Esophagus squamous epithelium (tissue), 5 donors: ENCODE measurements at places on chromosomes 11 and 22. TPM values are rescaled to one million over a fixed set of nuclear protein-coding genes. Genes with fewer than 3 reads are reported as not detected.

CRYAB gene
- 85.0 TPM for total RNA-seq

FOLR3 gene
- total RNA-seq = not detected

- peaks cover 17% of the 10 kb centered on the region for H3K27me3 ChIP-seq
- no peak for DNase-seq
- no peak overlapping the region for H3K27ac ChIP-seq
- no peaks in the 10 kb centered on the region for H3K4me1 ChIP-seq
- no peak overlapping the region for H3K4me3 ChIP-seq
- no peaks in the 10 kb centered on the region for H3K36me3 ChIP-seq
Measured at GRCh38 chr22:47401592-47401898, 639.1 kb downstream of the TBC1D22A start.

DNA sequence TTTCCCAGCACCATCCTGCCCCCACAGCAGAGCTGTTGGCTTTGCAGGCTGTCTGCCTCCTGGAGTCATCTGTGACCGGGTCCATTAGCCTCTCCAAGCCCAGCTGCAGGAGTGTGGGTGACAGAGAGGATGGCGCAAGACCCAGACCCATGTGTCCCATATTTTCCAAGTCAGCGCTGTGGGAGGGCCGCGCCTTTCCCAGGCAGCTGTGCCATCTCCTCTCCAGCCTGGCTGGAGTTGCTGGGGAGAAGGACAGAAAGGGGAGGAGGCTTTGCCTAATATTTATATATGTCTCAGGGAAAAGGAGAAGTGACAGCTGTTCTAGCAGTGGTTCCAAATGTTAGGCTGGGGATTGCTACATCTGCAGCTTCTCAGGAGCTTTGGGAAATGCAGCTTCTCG, 15.7 kb downstream of the DTX4 start:
- no peak overlapping the region for H3K27ac ChIP-seq
- peaks cover 78% of the 10 kb centered on the region for H3K4me1 ChIP-seq
- no peaks in the 10 kb centered on the region for H3K27me3 ChIP-seq
- peak; percentile 16 for DNase-seq
- no peaks in the 10 kb centered on the region for H3K36me3 ChIP-seq

FGF19 gene
- total RNA-seq = not detected

GRCh38 chr22:39954584-39955055, 5.6 kb upstream of the TMA7B start:
- no peaks in the 10 kb centered on the region for H3K36me3 ChIP-seq
- H3K4me3 ChIP-seq = no peak overlapping the region
- no peak overlapping the region for H3K27ac ChIP-seq
- no peaks in the 10 kb centered on the region for H3K27me3 ChIP-seq
- no peak for DNase-seq

DNA sequence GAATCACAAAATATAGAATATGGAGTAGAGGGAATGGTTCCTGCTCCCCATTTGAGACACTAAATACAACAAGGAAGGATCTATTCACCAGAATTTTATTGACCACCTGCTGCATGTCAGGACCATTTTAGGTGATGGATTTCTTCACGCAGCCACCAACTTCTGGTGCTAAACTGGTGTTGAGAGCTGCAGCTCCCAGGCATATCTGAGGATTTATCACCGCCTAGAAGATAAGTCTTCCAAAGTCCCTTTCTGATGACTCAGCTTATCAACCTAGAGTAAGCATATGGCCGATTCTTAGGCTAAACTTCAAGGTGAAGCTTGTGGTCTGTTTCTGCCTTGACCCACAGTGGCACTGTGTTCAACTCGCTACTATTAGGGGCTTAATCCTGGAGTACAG, 6.7 kb downstream of the DDI1 start:
- H3K27me3 ChIP-seq = no peaks in the 10 kb centered on the region
- no peak overlapping the region for H3K4me3 ChIP-seq
- no peaks in the 10 kb centered on the region for H3K36me3 ChIP-seq
- no peak for DNase-seq

- H3K4me3 ChIP-seq = no peak overlapping the region
- H3K27me3 ChIP-seq = no peaks in the 10 kb centered on the region
- peak overlapping the region; percentile 16 for H3K27ac ChIP-seq
Measured at GRCh38 chr22:46748908-46749675, 11.0 kb upstream of the CERK start.

DNA sequence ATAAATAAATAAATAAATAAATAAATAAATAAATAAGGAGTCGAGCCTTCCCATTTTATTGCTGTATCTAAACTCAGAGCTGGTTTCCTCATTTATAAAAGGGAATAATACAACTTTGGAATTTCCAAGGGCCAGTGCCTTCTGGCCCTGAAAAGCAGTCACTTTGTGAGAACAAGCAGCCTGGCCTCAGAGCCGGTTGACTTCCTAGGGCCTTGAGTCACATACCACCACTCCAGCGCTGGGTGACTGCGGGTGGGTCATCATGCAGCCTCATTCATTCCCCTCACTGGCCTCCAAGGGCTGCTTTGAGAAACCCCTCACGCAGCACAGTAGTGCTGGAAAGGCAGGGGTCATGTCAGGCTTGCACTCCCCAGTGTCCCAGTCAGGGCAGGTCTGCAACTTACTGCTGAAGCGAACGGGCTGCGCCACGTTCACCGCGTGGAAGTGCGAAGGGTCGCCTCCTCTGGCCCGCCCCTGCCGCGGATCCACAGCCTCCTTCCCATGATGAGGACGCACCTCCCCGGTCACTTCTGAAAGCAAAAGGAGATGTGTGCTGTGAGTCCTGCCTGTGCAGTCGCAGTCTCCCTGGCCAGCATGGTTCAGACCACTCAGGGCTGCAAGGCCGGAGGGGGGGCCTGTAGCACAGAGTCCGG, 54.4 kb downstream of the DGCR2 start:
- no peak overlapping the region for H3K27ac ChIP-seq
- peaks cover 20% of the 10 kb centered on the region for H3K36me3 ChIP-seq
- no peaks in the 10 kb centered on the region for H3K27me3 ChIP-seq
- no peak overlapping the region for H3K4me3 ChIP-seq

- no peaks in the 10 kb centered on the region for H3K4me1 ChIP-seq
- DNase-seq = no peak
- H3K27ac ChIP-seq = no peak overlapping the region
- no peaks in the 10 kb centered on the region for H3K27me3 ChIP-seq
- no peaks in the 10 kb centered on the region for H3K36me3 ChIP-seq
- no peak overlapping the region for H3K4me3 ChIP-seq
Measured at GRCh38 chr11:4763096-4763495, 6.6 kb downstream of the OR51F1 start.

FAM181B gene
- total RNA-seq = 0.13 TPM

ADM2 gene
- total RNA-seq = 0.26 TPM

PANX3 gene
- total RNA-seq = not detected

DNA sequence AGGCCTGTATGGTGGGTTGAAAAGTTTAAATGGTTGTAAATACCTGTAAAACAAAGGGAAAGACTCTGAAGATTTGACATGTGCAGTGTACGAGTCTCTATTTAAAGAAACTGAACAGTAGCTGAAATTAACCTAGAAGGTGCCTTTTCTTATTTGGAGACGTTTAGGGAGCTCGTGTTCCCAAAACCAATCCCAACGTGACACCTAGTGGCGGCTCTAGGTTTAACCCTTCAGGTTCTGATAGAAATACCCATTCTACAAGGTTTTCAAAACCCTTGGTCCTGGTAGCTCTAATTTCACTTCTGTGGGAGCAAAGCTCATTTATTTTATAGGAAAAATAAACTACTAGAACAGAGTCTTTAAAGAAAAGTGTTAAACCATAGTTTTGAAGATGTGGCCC, 258.3 kb downstream of the LRRC4C start:
- no peaks in the 10 kb centered on the region for H3K4me1 ChIP-seq
- no peak for DNase-seq
- H3K27me3 ChIP-seq = no peaks in the 10 kb centered on the region
- no peak overlapping the region for H3K4me3 ChIP-seq

CALCA gene
- total RNA-seq = not detected

DNA sequence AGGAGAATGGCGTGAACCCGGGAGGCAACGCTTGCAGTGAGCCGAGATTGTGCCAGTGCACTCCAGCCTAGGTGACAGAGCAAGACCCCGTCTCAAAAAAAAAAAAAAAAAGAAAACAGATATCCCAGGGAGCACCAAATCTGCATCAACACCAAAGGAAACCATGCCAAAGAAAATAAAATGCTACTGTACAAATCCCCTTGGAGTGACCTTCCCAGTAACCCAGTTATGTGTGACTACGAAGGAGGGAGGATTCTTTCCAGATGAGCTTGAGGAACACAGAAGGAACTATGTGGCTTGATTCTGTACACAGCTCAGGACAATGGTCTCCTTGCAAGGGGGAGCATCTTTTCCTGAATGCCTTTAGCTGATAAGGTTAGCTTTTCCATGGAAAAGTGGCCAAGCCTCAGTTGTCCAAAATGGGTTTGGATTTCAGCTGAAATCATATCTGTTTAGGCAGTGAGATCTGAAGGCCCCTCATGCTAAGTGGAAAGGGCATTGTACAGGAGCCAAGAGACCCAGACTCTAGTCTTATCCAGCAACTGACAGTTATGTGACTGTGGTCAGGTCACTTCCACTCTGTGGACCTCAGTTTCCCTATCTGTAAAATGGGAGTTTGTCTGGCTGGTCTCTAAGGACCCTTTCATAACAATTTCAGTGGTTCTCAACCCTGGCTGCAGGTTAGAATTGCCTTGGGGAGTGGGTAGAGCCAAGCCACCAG, 87.6 kb upstream of the TIMP3 start:
- H3K36me3 ChIP-seq = no peaks in the 10 kb centered on the region
- DNase-seq = no peak
- H3K27me3 ChIP-seq = no peaks in the 10 kb centered on the region
- H3K4me3 ChIP-seq = no peak overlapping the region
- peaks cover 17% of the 10 kb centered on the region for H3K4me1 ChIP-seq
- no peak overlapping the region for H3K27ac ChIP-seq

DNA sequence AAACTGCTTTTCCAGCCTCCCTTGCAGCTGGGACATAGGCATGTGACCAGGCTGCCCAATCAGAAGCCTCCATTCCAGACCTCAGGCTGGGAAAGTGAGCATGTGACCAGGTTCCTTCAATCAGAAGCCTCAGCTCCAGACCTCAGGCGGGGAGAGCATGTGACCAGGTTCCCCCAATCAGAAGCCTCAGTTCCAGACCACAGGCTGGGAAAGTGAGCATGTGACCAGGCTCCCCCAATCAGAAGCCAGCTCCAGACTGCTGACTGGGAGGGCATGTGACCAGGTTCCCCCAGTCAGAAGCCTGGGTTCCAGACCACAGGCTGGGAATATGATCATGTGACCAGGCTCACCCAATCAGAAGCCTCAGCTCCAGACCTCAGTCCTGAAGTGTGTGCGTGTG, 11.7 kb upstream of the IL2RB start:
- no peaks in the 10 kb centered on the region for H3K36me3 ChIP-seq
- no peak overlapping the region for H3K4me3 ChIP-seq
- no peak overlapping the region for H3K27ac ChIP-seq
- no peaks in the 10 kb centered on the region for H3K27me3 ChIP-seq
- DNase-seq = no peak

GRCh38 chr11:44446366-44446762, 119.1 kb upstream of the CD82 start:
- no peaks in the 10 kb centered on the region for H3K36me3 ChIP-seq
- H3K4me1 ChIP-seq = no peaks in the 10 kb centered on the region
- H3K27ac ChIP-seq = no peak overlapping the region
- H3K4me3 ChIP-seq = no peak overlapping the region
- no peaks in the 10 kb centered on the region for H3K27me3 ChIP-seq
